AG04449 (cell line): ENCODE measurements at places on chromosomes 2 and 18.

DNA sequence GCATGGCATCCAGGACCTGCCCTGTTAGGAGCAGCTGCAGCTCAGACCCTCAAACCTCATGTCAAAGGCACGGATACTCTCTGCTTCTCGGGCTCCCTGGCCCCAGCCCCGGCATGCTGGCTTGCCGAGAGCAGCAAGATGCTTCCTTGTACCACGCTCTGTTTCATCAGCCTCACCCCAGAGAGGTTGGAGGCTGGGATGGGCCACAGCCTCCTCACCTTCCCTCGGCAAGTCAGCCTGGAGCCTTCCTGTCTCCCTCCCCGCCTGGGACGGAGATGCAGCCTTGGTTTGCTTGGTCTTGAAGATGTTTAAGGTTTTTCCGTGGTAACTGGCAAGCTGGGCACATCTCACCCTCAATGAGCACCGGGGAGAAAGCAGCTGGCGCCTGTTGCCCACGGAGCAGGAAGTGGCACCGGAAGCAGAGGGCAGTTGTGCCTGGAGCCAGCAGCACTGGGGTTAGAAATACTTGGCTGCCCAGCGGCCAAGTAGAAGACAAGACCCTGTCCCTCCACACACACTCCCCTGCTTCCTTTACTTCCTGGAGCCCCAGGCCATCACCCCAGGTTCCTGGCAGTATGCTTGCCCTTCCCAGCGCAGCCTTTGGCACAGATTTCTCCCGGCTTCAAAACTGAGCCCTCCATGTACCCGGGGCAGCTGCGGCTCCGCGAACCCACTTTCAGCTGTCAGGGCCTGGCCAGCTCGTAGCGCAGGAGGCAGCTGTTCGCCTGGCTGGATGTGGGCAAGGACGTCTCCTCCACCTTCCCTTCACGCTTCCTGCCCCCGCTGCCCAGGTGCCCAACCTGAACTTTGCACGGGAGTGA lies 17.4 kb downstream of the FBLN7 start:
- DNase-seq, result no peak

- DNase-seq, result no peak
Measured at GRCh38 chr18:39414009-39414700, 1848.6 kb upstream of the CELF4 start.

DNA sequence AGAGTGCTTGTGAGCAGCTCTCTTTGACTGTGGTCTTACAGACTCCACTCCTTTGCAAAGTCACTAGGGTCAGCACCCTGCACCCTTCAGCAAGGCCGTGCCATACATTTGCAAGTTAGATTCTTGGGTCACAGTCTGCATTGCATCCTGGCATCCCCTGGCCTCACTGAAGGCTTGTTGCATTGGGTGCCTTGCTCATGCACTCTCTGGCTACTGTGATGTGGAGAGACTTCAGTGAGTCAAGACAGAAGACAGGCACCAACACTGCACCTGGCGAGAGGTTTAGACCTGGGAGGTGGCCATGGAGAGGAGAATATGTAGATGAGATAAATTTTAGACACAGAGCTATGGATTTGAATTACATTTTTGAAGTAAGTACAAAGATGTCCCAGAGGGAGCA lies 146.4 kb upstream of the COPS8 start:
- no peak for DNase-seq

- DNase-seq, result no peak
Measured at GRCh38 chr2:156346731-156347130, 14.2 kb upstream of the NR4A2 start.

DNA sequence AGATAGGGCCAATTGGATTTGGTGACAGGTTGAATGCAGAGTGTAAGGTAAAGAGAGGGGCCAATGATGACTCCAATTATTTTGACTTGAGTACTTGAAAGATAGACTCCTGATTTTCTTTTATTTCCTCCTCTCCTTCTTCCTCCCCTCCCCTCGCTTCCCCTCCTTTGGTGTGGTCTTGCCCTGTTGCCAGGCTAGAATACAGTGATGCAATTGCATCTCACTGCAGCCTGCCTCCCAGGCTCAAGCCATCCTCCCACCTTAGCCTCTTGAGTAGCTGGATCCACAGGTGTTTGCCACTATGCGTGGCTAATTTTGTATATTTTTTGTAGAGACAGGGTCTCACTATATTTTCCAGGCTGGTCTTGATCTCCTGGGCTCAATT lies 2.3 kb downstream of the DGUOK start:
- no peak for DNase-seq

GRCh38 chr2:5360081-5360480 lies 332.1 kb upstream of the SOX11 start:
- no peak for DNase-seq

- DNase-seq, result no peak
Measured at GRCh38 chr2:216661639-216662375, 28.6 kb downstream of the IGFBP2 start.

GRCh38 chr2:64398516-64399129 lies 55.3 kb upstream of the LGALSL start:
- DNase-seq, result no peak

DNA sequence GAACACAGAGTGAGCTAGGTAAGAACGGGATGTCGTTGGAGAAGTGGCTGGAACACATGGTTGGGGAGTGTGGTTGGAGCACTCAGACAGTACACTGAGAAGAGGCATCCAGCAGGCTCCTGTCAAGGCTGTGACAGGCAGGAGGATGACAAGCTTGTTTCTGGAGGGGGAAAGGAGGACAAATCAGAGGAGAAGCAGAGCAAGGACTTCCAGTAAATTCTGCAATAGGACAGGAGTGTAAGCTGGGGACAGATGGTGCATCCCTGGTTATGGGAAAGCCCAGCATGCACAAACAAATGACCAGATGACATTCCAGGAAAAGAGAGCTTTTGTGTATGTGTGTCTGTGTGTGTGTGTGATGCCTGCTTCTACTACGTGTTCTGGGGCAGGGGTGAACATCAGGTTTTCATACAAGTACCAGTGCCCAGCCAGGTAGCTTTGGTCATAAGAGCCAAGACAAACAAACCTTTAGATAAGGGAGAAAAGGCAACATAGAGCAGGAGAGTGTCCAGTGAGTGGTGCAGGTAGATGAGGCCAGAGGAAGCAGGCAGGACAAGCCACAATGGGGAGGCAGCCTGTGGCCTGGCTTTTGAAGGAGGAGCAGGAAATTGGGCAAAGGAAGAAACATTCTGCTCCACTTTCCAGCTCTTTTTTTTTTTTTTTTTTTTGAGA lies 32.1 kb upstream of the MAPK4 start:
- no peak for DNase-seq

- DNase-seq, result no peak
Measured at GRCh38 chr2:162061021-162061420, 13.0 kb downstream of the DPP4 start.

- no peak for DNase-seq
Measured at GRCh38 chr2:196372811-196373664, 201.7 kb upstream of the STK17B start.

- no peak for DNase-seq
Measured at GRCh38 chr2:195706161-195706900, 49.3 kb downstream of the SLC39A10 start.

GRCh38 chr18:10912790-10913545 lies 236.4 kb downstream of the PIEZO2 start:
- no peak for DNase-seq

GRCh38 chr18:36468161-36468560 lies 170.6 kb downstream of the FHOD3 start:
- no peak for DNase-seq

- DNase-seq, result no peak
Measured at GRCh38 chr2:155689791-155690190, 642.7 kb downstream of the NR4A2 start.

DNA sequence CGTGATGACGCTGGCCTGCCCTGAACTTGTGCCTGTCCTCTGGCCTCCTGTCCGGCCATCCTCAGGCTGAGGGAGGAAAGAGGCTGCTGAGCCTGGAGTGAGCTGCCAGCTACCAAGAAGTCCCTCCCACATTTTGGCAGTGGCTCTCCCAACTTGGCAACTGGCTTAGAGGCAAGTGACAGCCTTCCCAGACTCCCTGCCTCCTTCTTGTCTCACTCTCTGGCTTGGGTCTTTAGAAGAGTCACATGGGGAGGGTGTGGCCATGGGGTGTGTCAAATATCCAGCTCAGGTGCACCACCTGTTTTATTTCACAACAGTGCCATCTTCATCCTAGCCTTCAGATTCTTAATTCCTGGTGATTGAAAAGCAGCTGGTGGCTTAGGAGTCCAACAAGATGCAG lies 222.9 kb downstream of the PRKCE start:
- DNase-seq, result no peak
